ENCODE measurements at places on chromosomes 11 and 22. TPM values are rescaled to one million over a fixed set of nuclear protein-coding genes. Genes with fewer than 3 reads are reported as not detected.

DNA sequence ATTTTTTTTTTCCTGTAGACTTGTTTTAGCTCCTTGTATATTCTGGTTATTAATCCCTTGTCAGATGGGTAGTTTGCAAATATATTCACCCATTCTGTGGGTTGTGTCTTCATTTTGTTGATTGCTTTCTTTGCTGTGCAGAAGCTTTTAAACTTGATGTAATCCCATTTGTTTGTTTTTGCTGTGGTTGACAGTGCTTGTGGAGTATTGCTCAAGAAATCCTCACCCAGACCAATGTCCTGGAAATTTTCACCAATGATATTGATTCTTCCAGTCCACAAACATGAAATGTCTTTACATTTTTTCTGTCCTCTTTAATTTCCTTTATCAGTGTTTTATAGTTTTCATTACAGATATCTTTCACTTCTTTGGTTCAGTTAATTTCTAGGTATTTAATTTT lies 55.6 kb upstream of the MRGPRX1 start:
- DNase-seq = no peak

- peak; percentile 50 for DNase-seq
Observed at GRCh38 chr11:85941380-85941973, 86.3 kb downstream of the CCDC83 start.

The GVQW3 gene
- total RNA-seq = 1.3 TPM

GRCh38 chr22:39839204-39839603 lies 54.4 kb downstream of the ENTHD1 start:
- DNase-seq = no peak

The HPX gene
- total RNA-seq = not detected

- no peak for DNase-seq
Observed at GRCh38 chr11:69411257-69411924, 70.1 kb upstream of the LINC01488 start.

GRCh38 chr11:46451759-46452158 lies 60.2 kb upstream of the CHRM4 start:
- no peak for DNase-seq

GRCh38 chr11:132147464-132147863 lies 777.0 kb downstream of the NTM start:
- DNase-seq = no peak

GRCh38 chr11:61529537-61530225 lies 21.1 kb downstream of the LRRC10B start:
- DNase-seq = peak; percentile 72

GRCh38 chr22:37803639-37804351 lies 3.9 kb upstream of the GCAT start:
- DNase-seq = no peak

- no peak for DNase-seq
Observed at GRCh38 chr11:120385655-120386054, 49.4 kb downstream of the ARHGEF12 start.

DNA sequence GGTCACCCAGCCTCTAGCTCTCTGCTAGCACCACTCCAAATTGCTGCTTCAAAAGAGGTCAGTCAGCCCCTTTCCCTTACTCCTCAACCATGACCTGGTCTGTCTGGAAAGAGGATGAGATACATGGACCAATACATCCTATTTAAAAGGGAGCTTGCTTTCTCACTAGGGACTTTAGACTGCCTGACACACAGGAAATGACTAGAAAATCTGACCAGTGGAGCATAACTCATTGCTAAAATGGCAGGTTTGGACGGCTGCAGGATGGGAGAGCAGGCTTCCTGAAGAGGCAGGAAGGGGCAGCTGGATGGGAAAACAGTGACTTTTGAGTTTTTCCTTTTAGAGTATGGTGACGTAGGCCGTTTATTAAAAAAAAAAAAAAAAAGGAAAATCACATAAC lies 25.3 kb downstream of the STIM1 start:
- DNase-seq = peak; percentile 86

GRCh38 chr11:83033972-83034672 lies 37.6 kb downstream of the RAB30 start:
- peak; percentile 43 for DNase-seq

DNA sequence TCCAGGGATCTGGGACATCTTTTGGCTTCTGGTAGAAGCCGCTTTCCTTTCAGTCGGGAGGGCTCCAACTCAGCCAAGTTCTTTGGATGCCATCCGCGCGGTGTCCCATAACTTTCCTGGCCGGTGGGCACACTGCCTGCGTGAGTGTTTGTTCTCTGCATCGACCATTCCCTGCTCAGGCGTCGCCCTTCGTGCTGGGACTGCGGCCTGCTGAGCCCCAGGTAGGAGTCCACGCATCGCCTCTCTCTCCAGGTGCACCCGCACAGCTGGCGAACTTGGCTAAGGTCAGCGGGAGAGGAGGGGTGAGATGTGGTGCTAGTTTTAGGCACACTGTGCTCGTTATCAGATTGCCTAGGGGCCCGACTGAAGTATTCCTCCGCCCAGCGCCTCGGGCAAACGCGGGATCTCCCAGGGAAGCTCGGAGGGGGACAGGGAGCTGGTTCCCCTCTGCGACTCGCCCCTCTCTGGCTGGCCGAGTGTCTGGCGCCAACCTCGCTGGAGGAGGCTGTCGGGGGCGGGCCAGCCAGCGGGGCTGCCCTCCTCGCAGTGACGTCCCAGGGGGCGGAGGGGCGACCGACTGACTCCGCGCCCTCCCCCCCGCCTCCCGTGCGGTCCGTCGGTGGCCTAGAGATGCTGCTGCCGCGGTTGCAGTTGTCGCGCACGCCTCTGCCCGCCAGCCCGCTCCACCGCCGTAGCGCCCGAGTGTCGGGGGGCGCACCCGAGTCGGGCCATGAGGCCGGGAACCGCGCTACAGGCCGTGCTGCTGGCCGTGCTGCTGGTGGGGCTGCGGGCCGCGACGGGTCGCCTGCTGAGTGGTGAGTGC lies at the start of gene LAYN:
TSS of gene LAYN (plus strand) at position 607 of the 823 bp plus-strand sequence. CDS start at position 731, 124 bp downstream.
- no peak for DNase-seq

The RHOG gene
- 5.6 TPM for total RNA-seq

DNA sequence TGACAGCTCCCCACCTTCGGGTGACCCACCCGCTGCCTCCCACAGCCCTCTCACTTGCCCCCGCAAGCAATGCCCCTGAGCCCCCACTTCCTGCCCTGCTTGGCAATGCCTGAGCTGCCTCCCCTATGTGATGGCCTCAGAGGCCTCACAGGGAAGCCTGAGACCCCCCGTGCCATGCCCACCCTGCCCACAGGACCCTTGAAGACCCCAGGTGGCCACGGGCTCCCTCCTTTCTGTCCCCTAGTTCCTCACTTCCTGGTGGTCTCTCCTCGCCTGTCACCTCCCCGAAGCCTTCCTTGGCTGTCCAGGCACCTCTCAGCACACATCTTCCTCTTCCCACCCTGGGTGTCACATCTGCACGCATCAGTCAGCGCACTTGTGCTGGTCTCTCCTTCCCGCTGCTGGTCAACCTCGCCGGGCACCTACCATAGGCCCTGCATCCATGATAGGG lies 90.5 kb downstream of the BRD1 start:
- DNase-seq = no peak

The SSTR3 gene
- not detected for total RNA-seq

The PRRG4 gene
- total RNA-seq = 11.7 TPM

DNA sequence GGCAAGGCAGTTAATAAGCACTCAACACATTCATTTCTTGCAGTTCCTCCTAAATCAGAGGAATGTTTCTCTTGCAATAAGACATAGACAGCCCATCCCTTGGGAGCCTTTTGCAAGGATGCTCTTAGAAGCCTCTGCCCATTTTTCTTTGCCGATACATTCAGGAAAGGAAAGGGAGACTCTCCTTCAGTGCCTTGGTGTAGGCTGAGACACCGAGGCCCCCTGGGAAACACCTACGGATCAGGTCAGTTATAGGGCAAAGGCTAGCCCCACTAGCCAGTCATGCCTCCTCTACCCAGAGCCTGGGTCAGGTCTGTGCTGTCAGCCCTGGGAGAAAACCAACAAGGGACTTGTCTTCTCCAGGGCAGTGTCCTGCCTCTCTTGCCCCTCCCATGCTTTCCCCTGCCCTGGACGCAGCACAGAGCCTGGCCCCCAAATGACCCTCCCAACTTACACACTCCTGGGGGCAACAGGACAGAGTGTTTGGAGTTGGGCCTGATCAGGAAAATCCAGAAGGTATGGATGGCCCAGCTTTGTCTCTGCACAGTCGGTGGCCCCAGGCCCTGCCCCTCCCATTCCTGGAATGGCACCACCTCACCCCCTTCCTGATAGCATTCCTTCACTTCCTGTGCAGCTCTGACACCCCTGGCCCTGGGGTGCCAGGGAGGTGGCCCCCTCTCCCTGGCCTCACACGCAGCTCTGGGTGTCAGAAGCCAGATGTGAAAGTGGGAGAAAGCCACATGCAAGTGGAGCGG lies 18.3 kb downstream of the ANKK1 start:
- DNase-seq = no peak

The TST gene
- total RNA-seq = 39.2 TPM

GRCh38 chr11:59208956-59209355 lies 3.8 kb downstream of the MPEG1 start:
- DNase-seq = peak; percentile 78

The UBQLN3 gene
- total RNA-seq = not detected

- no peak for DNase-seq
Observed at GRCh38 chr11:78783846-78784245, 209.2 kb upstream of the NARS2 start.

- no peak for DNase-seq
Observed at GRCh38 chr22:42670921-42671709, 21.9 kb upstream of the CYB5R3 start.

The NPTXR gene
- 0.87 TPM for total RNA-seq

The C11orf87 gene
- not detected for total RNA-seq

GRCh38 chr22:41229730-41230400 lies 10.9 kb downstream of the CHADL start:
- DNase-seq = no peak

The PARVG gene
- not detected for total RNA-seq

The C11orf21 gene
- total RNA-seq = 0.10 TPM

- no peak for DNase-seq
Observed at GRCh38 chr22:37760152-37760551, 47.6 kb upstream of the GCAT start.

The PANX3 gene
- total RNA-seq = not detected

The PLAAT4 gene
- total RNA-seq = 36.4 TPM

The KCTD17 gene
- 18.1 TPM for total RNA-seq

- peak; percentile 34 for DNase-seq
Observed at GRCh38 chr11:32586576-32587190, 3.1 kb downstream of the EIF3M start.

The HIC2 gene
- total RNA-seq = 1.6 TPM

The OR8U1 gene
- total RNA-seq = not detected

DNA sequence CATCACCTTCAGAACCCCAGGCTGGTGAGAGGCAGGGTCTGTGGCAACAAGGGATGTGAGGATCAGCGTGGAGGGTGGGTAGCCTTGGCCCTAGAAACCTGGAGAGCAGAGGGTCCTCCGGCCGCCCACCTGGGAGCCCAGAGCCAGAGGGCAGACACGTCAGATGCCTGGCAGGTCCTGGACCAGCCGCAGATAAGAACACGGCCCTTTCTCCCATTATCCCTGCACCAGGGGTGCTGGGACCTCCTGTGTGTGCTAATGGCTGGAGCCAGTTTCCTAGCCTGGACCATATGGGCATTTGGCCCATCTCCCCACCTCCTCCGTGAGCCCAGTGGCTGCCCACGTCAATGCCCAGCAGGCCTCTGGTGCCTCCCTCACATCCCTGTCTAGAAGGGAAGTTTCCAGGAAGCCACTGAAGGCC lies 88.4 kb downstream of the MORC2 start:
- DNase-seq = no peak

- peak; percentile 87 for DNase-seq
Observed at GRCh38 chr11:63888170-63889086, 28.5 kb downstream of the RCOR2 start.

DNA sequence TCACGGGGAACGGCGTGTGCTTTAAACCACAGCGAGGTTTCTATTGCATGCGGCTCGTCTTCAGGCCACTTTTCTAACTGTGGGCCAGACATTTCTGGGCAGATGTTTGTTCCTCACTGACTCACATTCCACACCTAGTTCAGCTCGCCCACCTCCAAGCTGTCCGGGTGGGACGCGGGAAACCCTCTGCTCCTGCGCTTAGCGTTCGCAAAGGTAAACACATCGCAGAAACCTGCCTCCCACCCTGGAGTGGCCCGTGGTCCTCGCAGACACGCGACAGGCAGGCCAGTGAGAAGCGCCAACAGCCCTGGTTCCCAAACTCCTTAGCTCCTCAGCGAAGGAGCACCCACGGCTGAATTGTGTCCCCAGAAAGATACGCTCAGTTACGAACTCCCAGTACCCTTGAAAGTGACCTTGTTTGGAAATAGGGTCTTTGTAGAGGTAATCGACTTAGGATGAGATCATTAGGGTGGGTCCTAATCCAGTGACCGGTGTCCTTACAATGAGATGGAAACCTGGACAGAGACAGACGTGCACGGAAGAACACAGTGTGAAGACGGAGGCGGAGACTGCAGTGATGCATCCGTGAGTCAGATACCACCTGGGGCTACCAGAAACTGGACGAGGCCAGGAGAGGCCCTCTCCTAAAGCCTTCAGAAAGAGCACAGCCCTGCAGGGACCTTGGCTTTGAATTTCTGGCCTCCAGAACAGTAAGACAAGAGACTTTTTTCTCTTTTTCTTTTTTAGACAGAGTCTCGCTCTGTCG lies 82.7 kb downstream of the CELSR1 start:
- peak; percentile 54 for DNase-seq

DNA sequence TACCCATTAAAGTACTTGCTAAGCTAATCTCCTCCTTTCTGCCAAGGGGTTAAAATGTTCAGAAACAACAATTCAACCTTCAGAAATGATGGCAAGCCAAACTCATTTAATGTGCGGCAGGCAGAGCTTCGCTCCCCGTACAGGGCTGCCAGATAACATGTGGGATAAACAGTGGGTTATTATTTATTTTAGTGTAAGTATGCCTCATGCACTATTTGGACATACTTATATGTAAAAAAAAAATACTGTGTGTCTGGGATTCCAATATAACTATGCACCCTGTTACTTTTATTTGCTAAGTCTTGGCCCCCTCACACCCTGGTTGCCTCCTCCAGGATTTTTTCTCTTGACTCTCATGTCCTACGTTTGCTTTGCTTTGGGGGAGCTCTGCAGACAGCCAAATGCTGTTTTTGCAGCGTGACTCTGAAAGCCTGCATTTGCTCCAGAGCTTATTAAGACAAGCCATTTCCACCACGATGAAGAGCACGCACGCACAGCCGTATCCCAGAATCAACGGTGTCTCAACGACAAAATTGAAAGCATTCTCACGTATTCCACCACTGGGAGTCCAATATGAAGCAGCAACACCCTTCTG lies 86.5 kb upstream of the SHANK2 start:
- no peak for DNase-seq

DNA sequence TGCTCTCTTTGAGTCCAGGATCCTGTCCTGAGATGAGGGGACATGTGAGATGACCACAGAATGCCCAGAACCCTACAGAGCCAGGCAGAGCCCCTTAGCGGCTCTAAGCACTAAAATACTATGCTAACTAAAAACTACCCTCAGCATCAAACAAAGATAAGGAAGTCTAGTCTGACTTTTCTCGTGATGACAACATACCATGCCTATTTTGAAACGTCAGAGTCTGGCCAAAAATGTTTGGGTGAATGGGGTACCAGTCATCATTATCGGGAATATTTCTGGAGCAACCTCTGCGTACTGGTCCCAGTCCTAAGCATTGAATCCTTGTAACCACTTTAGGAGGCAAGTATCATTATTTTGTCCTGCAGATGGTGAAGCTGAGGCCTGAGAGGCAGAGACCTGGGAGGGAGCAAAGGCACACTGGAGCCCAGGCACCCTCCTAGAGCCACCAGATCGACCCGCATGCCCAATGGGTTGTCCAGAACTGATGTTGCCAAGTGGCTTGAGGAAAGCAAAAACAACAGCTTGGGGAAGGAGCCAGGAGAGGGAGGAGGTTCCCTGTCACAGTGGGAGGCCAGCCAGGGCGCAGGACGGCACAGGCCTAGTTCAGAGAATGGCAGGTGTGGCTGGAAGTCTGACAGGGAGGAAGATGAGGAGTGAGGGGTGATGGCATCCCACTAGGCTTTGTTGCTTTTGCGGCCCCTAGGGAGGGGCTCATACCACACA lies 7.2 kb upstream of the OSM start:
- no peak for DNase-seq
